Natural killer cell (primary cell): ENCODE measurements at places on chromosomes 7 and 10.

GRCh38 chr10:58771863-58772262 is 259.2 kb downstream of the BICC1 start:
- no peak for DNase-seq

DNA sequence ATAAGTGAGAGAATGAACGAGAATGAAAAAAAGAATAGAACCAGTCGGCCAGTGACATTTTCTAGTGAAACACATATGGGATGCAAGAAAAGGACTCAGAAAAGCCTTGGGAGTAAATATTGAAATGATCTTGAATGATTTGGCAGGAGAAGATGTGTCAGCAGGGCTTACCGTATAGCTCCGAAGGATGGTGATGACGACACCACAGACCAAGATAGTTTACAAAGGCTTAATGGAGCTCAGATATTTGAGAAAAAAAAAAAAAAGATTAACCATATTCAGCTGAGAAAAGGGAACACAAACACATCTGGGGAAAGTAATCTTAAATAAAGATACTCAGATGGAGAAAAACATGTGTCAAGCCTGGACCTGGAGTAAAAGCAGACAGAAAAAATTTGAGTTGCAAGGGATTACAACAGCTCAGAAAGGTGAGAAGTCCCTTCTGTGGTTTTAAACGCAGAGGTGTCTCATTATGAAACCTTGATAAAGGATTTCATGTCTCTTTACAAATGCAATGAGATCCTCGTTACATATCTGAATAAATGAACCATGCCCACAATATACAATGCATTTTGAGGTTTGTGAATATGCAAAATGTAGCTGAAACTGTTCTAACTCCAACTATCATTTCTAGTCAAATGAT is 36.0 kb downstream of the DNAJB9 start:
- no peak for DNase-seq

DNA sequence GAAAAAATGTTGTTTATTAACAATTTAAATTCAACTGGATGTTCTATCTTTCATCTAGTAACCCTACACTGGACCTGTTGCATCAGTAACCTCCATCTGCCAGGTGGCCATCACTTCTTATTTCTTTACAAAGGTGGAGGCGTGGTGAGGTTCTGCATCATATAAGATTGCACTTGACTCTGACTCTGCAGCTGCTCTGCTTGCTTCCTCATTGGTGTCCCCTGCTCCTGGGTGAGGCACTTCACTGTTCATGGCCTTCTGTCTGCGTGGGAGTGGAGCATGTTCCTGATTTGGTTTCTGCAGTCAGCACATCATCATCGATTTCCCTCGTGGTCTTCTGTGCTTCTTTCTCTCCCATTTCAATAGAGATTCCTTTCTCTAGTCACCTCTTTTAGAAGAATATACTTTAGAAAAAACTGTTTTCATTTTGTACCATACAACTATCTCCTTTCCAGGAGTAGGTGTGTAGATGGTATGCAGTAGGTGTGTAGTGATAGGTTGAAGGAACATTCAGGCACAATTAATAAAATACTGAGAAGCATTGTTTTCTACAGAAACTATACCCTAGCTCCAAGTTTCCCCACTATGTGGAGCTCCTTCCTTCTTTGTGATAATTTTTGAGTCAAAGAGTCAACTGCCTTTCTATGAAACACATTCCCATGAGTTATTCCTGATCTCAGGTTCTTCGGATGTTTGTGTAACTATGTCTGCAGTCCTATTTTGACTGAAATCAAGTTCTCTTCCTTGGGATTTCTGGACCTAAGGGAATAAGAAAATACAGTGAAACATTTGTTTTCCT is 231.7 kb upstream of the CNTNAP2 start:
- DNase-seq = no peak

GRCh38 chr7:128260069-128260795 is 19.2 kb downstream of the LEP start:
- no peak for DNase-seq

DNA sequence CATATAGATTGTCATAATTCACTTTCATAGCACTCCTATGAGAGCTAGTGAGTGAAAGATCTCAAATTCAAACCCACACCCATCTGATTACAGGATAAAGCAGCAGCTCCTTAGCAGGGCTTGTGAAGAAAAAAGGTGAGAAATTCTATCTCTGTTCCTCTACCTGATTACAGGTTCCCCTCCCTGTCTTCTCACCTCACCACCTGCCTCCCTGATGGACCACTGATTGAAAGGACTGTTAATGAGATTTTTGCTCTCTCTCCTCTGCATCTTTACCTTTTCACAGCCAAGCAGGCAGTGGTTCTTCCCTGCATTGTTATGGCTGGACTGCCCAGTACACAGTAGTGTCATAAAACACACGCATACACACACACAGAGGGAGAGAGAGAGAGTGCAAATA is 228.5 kb downstream of the MTERF1 start:
- DNase-seq = no peak

DNA sequence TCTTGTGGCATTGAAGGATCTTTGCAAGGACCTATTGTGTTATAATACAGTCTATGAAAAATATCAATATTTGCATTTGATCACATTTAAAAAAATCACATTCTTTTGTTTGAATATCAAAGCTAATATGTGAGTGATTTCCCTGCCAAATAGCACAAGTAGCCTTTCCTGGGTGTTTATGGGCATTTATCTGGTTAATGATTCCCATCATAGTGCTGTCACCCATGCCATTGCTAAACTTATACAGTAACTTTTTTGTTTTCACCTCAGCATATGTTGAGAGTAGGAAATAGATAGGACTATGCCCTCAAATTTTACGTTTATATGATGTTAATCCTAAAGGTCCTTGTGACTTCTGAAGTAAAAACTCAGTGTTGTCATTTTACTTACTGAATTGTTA is 136.9 kb downstream of the CFTR start:
- DNase-seq = no peak

- no peak for DNase-seq
Observed at GRCh38 chr10:25639646-25640045, 294.4 kb upstream of the MYO3A start.

- DNase-seq = no peak
Observed at GRCh38 chr7:16921644-16922257, 40.0 kb upstream of the AGR3 start.

DNA sequence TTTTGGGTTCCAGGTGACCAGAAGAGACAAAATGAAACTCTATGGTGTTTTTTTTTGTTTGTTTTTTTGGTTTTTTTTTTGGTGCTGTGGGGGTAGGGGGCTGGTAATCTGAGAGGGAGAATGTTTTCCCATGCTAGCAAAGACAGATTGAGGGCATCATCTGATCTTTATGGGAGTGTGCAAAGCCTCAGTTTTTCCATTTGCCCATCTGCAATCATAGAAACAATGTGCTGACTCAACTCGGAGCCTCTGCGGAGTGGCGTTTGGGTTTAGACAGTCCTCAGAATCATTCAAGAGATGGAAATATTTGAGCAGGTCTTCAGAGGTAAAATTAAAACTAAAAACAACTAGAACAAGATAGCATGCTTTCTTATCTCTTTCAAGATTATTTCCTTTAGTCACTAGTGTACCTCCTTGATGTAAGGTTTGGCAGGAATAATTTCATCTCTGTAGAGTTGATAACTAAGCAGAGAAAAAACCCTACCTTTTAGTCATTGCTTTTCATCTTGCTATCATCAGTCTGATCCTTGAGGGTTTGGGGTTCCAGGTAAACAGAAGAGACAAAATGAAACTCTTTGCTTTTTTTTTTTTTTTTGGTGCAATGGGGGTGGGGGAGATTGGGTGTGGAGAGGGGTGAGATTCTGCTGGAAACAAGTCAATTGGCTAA is 18.0 kb downstream of the CNNM2 start:
- no peak for DNase-seq
